ENCODE measurements at places on chromosomes 4 and X.

DNA sequence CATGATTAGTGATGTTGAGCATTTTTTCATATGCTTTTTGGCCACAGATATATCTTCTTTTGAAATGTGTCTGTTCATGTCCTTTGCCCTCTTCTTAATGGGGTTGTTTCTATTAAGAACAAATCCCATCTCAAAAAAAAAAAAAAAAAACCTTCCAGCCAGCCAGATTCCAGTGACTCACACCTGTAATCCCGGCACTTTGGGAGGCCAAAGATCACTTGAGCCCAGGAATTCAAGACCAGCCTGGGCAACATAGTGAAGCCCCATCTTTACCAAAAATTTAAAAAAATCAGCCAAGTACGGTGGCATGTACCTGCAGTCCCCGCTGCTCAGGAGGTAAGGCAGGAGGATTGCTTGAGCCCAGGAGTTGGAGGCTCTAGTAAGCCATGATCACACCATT lies 5.1 kb downstream of the RAB33B start:
- peak; percentile 24 for DNase-seq

DNA sequence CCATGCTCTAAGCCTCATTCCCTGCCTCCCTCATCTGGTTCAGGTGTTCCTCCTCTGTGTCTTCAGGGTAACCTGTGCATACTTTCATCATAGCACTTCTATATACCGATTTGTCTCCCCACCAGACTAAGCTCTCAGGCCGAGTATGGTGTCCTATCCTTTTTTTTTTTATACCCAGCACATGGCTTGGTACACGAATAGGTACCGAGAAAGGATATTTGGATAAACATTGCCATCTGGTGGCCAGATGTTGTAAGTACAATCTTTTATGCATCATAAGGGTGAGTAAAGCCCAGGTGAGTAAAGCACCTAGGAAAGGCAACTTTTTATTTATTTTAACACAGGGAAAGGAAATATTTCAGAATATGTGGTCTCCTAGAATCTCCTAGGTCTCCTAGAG lies 68.4 kb downstream of the MID2 start:
- DNase-seq, result peak; percentile 83

DNA sequence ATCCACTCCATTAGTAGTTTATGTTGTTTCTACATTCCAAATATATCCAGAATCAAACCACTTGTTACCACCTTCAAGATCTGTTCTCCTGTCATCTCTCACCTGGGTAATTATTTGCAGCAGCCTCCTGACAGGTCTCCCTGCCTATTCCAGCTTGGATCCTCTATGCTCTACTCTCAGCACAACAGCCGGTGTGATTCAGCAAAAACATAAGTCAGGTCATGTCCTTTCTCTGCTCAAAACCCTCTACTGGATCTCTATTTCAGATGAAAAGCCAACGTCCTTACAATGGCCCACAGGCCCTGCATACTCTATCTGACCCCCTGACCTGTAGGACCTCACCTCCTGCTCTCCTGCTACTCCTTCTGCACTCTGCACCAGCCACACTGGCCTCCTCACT lies 84.5 kb downstream of the NHSL2 start:
- no peak for DNase-seq

GRCh38 chr4:75065909-75066308 lies 133.0 kb downstream of the PARM1 start:
- DNase-seq, result no peak

- DNase-seq, result no peak
Measured at GRCh38 chrX:47659421-47659726, 394 bp upstream of the UXT start.

DNA sequence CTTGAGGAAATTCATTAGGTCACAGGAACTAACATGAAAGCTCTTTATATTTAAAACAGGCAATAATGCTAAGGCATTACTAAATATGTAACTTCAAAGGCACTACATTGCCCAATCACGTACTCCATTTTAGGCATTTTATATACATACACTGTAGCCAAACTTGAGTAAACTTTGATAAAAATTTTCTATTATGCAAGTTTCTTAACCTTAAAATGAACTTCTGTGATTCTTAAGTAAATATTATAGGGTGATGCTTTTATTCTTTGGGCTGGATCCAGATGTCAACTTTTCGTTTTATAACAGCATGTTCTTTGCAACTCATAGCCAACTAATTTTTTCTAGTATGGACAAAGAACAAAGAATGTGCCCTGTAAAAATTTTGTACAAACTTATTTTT lies 28.3 kb upstream of the MAP9 start:
- DNase-seq, result peak; percentile 47

GRCh38 chr4:152957437-152958171 lies 21.5 kb downstream of the FHDC1 start:
- DNase-seq, result peak; percentile 44

- DNase-seq, result no peak
Measured at GRCh38 chrX:71910986-71911730, 513 bp downstream of the NHSL2 start.

DNA sequence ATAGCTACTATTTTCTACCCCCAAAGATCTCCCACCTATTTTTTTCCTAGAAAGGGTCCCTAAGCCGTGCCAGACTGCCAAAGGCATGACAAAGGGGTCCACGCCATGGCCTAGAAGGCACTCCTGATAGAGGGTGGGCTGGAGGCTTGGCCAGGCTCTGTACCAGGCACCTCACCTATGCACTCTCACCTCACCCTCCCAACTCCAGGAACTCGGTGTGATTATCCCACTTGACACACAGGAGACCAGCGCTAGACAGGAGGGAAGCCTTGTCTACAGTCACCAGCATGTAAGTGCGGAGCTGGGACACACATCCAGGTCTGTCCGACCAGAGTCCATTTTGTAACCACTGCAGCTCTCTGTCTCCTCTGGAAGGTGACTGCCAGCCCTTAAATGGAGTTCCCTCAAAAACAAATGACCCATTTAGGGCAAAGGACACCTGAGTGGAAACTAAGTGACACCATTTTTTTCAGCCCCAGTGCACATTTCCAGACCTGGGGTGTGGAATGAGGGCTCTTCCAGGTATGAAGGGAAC lies 106.4 kb downstream of the RTL5 start:
- DNase-seq, result no peak

DNA sequence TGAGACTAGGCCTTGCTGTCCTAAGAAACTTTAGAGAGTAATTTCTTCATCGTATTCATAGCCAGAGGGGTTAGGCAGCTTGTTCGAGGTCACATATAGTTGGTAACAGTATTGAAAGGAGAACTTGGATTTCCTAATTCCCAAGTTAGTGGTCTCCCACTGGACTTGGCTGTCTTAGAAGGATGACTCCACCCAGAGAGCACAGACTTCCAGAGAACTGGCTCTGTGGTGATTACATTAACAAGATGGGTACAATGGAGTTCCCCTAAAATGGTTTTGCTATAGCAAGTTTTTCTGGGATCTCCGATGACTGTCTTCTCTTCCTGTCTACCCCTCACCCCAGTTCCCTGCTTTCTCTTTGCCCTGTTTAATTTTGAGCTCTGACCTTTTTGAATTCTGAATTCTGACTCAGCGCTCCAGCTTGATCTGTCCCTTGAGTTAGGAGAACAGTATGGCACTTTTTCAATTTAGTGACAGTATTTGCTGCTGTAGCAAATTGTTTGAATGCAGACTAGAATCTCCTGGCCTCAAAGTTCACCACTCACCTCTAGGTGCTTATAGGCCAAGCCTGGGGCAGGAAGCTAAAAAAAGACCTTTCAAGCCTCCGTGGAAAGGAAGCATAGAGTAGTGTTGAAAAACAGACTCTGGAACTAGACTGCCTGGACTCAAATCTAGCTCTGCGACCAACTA lies 6.9 kb downstream of the MSN start:
- DNase-seq, result no peak

DNA sequence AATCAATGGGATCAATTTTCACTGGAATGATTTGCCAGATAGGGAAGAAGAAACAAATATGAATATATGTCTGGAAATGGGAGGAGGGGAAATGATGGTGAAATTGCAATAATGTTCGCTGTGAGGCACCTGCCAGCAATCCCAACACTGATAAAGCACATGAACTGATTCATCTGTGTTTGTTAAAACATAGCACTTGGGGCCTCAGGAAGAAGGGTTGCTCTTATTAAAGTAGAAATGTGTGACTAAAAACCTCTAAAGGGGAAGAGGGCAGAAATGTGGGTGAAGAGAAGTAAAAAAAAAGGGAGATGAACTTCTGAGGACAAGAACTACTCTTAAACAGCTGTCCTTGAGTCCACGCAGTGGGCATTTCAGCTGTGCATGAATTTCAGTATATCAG lies 101.4 kb downstream of the C4orf51 start:
- no peak for DNase-seq

DNA sequence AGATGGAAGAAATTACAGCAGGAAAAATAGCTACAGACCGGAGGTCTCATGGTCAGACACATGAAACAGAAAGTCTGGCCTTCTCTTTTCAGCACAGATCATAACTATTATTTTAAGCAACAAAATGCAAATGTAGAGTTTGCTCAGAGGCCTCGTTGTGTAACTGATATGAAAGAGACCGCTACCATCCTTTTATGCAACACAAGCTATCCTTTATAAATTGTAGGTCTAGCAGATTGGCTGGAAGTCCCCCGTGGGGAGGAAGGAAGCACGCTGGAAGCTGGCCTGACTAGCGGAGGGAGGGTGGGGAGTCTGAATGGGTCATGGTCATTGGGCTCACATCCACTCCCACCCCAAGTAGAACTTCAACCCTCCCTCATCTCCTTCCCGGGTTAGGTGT lies 27.7 kb downstream of the DMP1 start:
- DNase-seq, result no peak
